ENCODE measurements at places on chromosomes 2 and 18.

- DNase-seq, result no peak
These were observed 11.9 kb upstream of the APCDD1 start for GRCh38 chr18:10442551-10442971.

DNA sequence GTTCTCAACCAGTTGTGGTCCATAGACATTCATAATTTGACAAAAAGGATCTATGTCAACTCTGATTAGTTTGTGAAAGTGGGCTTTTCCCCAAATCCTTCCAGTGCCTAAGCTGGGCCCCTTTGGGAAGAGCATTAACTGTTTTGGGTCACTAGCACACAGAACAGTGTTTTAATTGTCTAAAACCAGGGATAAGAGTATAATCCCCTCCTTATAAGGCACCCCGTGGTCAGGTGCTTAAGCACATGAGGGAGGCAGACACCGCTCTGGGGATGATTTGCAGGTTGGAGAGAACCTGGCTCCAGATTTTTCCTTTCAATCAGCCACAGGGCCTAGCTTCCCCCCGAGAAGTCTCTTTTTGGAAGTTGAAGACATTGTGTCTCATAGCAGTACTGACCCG, 53.6 kb upstream of the RFX8 start:
- no peak for DNase-seq

DNA sequence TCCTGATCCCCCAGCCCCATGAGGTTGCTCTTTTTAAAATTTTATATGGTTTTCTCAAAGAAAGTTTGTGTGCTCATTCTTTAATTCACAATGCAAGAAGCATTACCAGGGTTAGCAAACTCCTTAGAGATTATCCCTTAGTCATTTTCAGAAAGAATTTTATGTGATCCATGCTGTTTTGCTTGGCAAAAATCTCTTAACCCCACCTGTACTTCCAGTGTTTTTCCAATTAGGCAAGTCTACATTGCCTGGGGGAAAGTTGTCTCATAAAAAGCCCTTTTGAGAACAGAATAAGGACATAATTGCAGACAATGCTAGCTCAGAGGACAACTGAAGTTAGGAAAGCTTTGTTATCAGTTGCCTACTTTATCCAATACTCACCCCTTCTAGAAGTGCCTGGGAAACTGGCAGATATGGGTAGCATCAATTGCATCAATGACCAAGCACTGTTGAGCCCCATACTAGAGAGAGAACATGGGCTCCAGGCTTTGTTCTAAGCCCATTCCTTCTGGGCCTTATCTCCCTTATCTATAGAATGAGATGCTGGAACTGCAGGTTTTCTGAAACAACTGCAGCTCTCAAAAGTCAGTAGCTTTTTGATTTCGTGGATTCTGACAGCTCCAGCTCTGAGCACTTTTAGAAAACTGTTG, 265.9 kb upstream of the SPHKAP start:
- no peak for DNase-seq

- DNase-seq, result no peak
These were observed 207.6 kb upstream of the SMIM21 start for GRCh38 chr18:75635096-75635495.

DNA sequence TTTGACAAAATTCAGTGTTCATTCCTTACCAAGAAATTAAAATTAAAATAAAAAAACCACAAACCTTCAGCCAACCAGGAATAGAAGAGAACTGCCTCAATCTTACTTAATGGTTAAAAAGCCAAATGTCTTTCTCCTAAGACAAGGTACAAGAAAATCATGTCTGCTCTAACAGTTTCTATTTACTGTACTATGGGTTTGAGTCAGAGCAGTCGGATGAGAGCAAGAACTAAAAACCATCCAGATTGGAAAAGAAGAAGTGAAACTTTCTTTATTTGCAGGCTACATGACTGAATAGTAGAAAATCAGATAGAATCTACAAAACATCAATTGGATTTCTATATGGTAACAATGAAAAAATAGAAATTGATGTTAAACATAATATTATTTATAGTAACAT, 555.5 kb upstream of the TNP1 start:
- no peak for DNase-seq

DNA sequence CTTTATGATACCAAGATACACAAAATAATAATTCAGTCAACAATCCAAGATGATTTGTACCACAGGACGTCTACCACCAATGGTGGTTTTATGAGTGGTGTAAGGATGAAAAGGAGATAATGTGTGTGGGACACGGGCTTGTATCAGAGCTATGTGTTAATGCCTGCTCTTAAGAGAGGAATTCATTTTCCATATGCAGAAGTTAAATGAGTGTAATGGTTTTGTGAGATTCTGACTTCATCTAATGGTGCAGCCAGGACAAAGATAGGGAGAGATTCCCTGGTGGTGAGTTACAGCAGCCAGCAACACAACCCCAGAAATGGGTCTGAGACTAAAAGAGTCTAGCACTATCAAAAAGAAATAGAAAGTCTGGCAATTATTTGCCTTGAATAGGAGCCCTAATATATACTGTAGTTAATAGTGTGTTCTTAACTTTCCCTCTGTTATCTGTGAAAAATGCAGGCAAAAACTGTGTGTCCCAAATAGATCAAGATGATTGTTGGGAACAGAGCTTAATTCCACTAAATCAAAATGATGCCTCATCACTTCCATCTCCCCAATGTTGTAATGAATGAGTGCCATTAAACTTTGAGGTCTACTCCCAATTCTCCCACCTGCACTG, 455.0 kb upstream of the TCF4 start:
- DNase-seq, result no peak

GRCh38 chr2:187299122-187299906, 148.7 kb downstream of the CALCRL start:
- no peak for DNase-seq

DNA sequence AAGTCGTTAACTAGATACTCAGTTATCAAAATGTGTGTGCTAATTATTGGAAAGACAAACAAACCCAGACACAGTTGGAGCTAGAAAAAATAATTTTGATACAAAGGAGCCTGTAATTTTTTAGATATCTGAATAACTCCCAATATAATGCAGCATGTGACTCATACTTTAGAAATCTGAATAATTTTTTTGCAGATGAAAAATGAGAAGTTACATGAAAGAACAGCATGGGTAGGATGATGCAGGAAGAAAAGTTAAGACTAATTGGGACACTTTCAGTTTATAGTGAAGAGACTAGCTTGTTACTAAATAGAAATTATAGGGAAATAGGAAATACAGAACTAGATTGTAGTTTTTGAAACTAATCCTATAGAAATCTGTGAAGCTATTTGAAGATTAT, 945.8 kb downstream of the CBLN2 start:
- no peak for DNase-seq

DNA sequence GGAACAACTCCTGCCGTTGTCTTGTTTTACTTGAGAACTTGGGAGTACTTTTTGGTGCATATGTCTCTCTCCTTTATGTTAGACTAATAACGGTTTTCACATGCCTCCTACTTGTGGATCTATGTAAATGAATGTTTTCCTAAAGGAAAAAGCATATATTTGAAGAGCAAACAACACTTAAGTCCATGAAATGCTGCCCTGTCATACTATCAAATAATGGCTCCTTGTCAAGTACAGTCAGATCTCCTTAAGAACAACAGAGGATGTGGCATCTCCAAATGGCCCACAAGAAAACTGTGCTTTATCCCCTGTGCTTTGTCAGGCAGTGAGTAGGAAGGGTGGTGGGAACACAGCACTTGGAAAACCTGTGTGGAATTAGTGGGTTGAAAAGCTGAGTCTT, 198.2 kb downstream of the PTGR3 start:
- no peak for DNase-seq

GRCh38 chr2:175647058-175647457, 355.0 kb downstream of the LNPK start:
- no peak for DNase-seq

DNA sequence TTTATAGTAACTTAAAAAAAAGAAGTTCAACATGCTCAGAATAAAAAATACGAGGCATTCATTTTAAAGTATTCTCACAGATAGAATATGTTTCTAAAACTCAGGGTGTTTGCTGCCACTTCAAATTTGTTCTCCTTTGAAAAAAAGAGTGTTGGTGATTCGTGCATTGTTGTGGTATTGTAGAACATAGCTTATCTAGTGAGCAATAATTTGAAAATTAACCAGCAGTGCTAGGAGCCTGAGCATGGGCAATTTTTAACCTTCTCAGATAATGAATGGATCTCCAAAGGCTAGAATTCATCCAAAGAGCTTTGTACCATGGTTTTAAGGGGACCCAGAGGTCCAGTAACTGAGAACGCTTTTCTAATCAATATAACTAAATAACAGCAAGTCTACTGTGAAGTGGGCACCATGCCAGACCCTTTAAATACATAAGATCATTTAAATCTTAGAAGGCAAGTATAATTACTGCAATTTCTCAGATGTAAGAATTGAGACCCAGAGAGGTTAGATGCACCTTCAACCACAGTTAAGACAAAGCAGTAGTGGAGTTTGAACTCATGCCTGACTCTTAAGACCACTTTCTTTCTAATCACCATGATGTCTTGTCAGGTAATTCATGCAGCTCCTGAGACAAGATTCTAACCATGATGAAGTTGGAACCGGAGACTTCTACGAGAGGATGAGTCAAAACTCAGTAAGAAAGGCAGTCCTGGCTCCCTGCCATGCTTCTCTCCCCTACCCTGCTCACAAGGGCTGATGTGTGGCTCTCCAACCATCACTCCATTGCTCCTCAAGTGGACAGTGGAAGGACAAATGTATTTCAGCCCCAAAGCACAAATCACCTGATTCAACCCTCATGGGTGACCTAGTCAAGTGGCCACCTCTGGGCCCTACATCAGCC, 3.4 kb downstream of the CYRIA start:
- DNase-seq, result no peak

DNA sequence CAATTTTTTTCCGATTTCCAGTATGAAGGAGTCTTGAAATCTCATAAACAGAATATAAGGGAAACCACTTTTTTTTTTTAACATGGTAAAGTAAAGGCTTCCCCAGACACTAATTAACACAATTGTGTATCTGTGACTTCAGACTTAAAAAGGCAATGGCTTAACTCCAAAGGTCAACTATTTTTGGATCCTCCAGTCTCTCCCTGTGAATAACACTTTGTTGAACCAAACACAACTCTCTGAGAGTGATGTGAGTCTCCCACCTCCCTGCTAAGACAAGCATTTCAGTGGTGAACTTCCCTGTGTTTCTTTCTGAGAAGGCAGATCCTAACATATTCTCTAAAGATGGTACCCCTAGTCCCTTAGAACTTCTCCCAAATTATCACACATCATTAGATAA, 219.6 kb upstream of the RBBP8 start:
- DNase-seq, result no peak

DNA sequence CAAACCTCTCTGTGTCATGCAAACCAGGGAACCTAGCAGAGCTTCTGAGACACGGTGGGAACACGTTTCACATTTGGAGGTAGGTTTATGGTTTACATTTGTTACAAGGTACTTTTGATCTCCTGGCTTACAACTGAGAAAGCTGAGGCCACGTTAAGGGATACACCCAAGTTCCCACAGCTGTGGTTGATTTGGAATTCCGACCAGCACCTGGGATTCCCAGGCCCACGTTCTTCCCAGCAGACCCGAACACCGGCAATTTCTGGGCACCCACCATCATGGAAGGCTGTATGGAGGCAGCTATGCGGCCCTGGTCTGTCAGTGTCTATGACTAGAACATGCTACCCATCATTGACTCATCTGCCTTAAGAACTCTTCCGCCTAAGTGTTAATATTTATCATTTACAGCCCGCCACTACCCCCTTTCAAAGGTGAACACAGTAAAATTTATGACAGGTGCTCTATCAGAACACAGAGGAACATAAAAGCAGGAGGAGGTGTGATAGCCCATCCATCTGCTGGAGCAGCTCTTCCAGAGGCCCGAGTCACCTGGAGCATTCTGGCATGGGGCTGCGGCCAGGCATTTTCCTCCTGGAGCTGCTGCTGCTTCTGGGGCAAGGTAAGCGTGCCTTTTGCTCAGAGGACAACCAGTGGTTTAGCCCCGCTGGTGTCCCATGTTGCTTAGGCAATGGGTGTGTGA, at the start of gene PLB1:
PLB1 (plus strand) TSS at position 510 of the 700 bp plus-strand sequence; CDS start at position 565, 55 bp downstream.
- no peak for DNase-seq

- DNase-seq, result no peak
These were observed 117.8 kb downstream of the PTPRM start for GRCh38 chr18:7684966-7685365.

DNA sequence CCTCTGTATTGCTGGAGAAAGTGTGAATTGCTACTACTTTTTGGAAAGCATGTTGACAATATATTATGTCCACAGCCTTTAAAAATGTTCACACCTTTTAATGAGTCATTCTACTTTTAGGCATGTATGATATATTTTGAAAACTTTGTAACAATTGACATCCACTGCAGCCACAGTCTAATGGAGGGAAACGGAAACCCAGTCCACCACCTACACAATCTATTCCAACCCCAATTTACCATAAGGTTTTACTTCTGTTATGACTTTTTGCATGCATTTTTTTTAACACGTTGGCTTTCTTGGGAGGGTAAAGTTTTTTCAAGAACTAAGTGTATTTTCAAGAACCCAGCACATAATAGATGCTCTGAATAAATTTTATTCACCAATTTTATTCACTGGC, 38.5 kb upstream of the ATP8B1 start:
- no peak for DNase-seq

GRCh38 chr2:190318514-190318913, 1.1 kb downstream of the HIBCH start:
- DNase-seq, result no peak

DNA sequence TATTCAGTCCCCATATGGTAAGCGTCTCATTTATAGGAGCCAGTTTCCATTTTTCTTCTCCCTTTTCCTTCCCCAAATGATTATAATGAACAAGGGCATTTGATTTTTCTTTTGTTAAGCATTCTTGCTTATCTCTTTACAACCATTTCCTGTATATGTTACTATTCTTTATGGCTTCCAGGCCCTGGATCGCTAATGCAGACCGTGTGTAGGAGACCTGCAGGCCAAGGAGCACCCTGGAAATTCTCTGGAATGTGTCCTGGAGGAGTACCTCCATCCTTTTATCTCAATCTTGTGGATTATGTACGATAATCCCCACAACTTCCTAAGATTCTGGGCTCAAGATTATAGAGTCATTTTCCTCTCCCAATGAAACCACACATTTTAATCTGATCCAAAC, 439.6 kb upstream of the MMADHC start:
- no peak for DNase-seq

GRCh38 chr2:235773188-235773928, 279.5 kb downstream of the AGAP1 start:
- DNase-seq, result no peak

DNA sequence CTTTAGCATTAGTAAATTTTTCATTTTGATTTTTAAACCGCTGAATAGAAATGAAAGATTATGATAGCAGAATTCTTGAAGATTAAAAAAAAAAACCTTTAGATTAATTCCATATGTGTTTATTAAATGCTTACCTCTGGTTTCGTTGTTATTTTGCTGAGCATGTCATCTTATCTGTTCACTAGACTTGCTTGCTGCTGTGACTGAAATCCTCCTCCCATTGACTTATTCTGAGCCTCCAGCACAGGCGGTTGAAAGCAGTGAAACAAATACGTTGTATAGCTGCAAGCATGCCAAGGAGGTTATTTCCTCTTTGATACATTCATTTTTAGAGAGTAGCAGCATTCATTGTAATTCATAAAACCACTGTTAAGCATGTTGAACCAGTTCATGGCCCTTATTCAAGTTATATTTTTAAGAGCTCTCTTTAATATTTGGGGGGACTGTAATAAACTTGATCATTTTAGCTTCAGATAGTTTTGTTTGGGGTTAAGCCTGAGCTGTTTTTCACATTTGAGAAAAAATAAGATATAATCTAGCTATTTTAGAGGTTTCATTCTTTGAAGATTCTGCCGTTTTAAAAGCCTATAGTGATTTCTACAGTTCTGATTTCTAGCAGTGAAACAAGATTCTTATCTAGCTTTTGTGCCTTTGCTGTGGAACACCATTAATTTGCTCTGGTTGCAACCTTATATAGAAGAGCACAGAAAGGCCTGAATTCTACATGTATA, at the start of gene HTR2B:
HTR2B (minus strand) TSS at position 205 of the 731 bp plus-strand sequence. CDS start 1,278 bp downstream, outside the sequence.
- no peak for DNase-seq

Data from CD8-positive, alpha-beta T cell (primary cell).